ENCODE measurements at places on chromosomes 13 and 19.

- DNase-seq, result peak; percentile 41
Measured at GRCh38 chr13:50401049-50401505, 385.8 kb downstream of the KCNRG start.

DNA sequence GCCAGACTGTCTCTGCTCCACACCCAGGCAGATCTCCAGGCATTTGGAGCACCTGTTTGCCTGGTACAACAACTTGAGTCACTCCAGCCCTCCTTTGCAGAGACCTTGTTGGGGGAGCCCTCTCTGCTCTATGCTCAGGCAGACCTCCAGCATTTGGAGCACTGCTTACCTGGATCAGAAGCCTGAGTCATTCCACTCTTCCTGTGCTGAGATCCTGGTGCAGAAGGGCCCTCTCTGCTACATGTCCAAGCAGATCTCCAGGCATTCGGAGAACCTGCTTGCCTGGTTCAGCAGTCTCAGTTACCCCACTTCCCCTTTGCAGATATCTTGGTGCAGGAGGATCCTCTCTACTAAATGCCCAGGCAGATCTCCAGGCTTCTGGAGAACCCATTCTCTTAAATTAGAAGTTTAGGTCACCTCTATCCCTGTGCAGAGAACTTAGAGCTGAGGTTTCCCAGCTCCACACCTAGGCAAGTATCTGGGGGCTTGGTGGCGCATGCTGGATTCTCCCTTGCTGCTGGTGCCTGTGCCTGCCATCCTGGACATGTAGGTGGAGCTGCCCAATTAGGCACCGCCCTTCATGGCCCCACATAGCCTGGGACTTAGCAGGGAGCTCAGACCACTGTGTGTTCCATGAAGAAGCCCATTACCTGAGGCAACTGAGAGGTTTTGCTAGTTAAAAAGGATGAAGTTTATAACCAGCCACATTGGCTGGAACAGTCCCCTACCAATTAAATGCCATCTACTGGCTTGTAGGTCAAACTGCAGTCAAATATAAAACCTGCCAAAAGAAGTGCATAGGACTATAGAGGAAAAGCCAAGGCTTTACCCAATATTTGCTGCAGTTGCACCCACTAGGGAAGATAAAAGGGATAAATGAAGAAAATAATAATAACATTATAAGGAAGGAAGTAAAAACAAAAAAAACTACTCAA is 97.6 kb upstream of the SLITRK6 start:
- no peak for DNase-seq

- no peak for DNase-seq
Measured at GRCh38 chr13:22286338-22286737, 615.5 kb downstream of the FGF9 start.

DNA sequence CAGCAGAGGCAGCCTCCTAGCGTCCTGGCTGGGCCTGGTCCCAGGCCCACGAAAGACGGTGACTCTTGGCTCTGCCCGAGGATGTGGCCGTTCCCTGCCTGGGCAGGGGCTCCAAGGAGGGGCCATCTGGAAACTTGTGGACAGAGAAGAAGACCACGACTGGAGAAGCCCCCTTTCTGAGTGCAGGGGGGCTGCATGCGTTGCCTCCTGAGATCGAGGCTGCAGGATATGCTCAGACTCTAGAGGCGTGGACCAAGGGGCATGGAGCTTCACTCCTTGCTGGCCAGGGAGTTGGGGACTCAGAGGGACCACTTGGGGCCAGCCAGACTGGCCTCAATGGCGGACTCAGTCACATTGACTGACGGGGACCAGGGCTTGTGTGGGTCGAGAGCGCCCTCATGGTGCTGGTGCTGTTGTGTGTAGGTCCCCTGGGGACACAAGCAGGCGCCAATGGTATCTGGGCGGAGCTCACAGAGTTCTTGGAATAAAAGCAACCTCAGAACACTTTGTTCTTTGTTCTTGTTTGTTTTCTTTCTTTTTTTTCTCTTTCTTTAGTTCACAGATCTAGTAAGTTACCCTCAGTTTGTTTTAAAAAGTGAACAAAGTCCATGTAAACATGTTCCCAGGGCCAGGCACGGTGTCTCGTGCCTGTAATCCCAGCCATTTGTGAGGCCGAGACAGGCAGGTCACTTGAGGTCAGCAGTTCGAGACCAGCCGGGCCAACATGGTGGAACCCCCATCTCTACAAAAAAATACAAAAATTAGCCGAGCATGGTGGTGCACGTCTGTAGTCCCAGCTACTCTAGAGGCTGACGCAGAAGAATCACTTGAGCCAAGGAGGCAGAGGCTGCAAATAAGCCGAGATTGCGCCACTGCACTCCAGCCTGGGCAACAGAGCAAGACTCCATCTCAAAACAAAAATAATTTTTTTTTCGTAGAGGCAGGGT is 10.2 kb downstream of the ANGPTL4 start:
- DNase-seq, result no peak

GRCh38 chr13:113091211-113091771 is 14.3 kb upstream of the F7 start:
- DNase-seq, result no peak

DNA sequence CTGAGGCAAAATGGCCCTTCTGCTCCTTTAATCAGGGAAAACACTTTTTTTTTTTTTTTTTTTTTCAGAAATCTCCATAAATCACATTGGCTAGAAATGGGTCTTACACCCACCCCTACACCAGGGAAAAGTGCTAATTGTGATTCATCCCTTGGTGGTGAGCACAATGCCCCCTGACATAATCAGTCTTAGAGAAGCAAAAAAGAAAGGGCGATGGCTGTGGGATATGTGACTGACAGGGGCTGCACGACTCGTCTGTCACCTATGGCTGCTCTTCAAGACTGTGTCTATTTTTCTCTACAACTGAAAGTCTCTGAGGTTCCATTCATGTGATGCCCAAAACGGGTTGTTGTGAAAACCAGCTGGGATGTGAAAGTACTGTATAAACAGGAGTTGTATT is 3.6 kb upstream of the GPC6 start:
- no peak for DNase-seq

DNA sequence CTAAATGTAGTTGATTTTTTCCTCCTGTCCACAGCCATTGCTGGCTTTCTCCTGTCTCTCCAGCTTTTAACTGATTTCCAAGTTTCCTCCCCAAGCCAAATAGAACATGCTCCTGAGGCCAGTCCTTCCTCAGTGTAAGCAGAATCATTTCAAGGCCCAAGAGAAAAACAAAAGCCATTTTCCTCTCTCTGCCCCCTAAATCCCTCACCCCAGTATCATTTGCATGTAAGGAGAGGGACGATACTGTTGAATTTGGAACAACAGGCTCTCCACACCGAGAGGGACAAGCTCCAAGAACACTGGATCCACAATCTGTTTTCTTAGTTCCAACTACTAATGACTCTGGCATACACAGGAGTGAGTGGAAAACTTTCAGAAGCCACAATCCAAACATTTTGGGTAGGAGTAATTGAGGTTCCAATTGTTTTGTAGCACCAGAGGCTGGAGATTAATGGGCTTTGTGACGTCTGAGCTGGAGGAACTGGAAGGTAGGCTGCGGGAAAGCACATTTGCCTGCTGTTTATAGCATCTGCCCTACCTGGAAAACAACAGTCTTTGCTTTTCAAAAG is 156.8 kb downstream of the FLT1 start:
- DNase-seq, result no peak

GRCh38 chr19:12668932-12669269 is 2.3 kb downstream of the WDR83 start:
- DNase-seq, result peak; percentile 15

- no peak for DNase-seq
Measured at GRCh38 chr19:48524732-48525131, 13.1 kb upstream of the LMTK3 start.

- DNase-seq, result no peak
Measured at GRCh38 chr13:49633710-49634109, 5.4 kb downstream of the ARL11 start.

- DNase-seq, result no peak
Measured at GRCh38 chr13:35501661-35502235, 25.3 kb upstream of the MAB21L1 start.
